Stimulated activated CD4-positive, alpha-beta T cell treated with anti-CD3 and anti-CD28 coated beads, Interleukin-12 subunit alpha, Interleukin-12 subunit beta, amount 100 ng/mL, for 48 hours (primary cell): ENCODE measurements at places on chromosomes 4 and X.

DNA sequence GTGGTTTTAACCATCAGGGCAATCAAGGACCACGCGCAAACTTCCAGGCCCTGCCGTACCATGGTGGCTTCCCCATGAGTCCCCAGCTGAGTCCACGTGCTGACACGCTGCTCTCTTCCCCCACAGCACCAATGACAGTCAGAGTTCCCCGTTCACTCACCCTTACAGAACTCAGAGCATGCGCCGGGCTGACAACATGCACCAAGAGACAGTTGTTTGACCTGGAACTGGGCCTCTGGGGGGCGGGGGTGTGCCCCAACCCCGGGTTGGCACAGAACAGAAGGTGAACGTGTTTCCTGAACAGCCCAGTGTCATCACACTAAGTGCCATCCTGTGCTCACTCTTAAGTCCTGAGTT, 29.4 kb downstream of the IRF2 start:
- no peak for DNase-seq

GRCh38 chr4:95979961-95980876, 140.3 kb downstream of the PDHA2 start:
- no peak for DNase-seq

- DNase-seq, result no peak
Measured at GRCh38 chr4:181478656-181479055, 764.5 kb upstream of the TENM3 start.

DNA sequence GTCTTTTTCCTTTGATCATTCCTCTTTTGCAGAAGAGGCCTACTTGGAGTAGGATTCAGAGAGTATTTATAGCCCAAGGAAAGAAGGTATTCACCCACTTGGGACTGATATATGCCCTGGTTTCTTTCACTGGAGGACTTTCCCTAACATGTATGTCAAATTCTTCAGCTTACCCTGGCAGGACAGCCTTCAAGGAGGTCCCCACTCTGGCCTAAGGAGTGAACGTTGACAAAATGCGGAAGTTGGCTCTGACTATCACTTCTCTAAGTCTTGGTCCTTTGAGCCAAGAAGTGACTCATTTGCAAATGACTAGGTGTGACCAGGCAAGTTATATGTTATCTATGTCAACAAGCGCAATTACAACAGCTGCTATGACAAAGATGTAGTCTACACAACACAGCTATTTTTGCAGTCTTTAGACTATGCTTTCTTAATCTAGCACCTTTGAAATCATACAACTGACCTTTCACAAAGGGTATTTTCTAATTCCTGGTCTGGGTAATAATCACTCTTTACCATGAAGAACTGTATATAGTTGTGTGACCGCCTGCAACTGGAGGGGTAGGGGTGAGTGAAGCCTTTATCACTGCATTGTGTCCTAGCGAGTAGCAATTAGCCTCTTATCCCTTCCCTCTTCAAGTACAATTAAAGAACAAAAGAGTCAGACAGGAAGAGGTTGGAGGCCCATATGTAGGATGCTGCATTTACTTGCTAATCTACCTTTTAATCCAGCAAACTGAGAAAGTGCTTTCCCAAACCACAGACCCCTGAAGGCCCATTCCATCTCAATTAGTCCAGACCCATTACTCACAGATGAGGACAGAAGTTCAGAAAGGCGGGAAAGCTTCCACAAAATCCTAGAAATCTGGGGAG, 50.1 kb downstream of the RASGEF1B start:
- no peak for DNase-seq

DNA sequence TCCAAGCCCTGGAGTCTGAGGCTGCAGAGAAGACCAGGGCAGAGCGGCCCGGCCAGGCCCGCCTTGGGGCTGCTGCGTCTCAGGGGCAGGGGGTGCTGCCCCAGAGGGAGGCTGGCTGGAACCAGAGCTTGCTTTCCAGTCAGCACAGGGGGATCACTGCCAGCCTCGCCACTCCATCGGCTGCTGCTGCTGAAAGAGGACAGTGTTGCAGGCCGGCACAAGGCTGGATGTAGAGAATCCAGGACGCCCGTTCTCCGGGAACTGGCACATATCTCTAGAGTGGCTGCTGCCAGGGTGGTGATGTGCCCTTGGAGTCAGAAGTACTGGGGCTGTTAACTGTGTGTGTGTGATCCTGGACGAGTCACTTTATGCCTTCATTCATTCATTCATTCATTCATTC, 31.9 kb upstream of the SORCS2 start:
- DNase-seq, result no peak

- no peak for DNase-seq
Measured at GRCh38 chr4:159010563-159011260, 92.2 kb upstream of the RAPGEF2 start.

DNA sequence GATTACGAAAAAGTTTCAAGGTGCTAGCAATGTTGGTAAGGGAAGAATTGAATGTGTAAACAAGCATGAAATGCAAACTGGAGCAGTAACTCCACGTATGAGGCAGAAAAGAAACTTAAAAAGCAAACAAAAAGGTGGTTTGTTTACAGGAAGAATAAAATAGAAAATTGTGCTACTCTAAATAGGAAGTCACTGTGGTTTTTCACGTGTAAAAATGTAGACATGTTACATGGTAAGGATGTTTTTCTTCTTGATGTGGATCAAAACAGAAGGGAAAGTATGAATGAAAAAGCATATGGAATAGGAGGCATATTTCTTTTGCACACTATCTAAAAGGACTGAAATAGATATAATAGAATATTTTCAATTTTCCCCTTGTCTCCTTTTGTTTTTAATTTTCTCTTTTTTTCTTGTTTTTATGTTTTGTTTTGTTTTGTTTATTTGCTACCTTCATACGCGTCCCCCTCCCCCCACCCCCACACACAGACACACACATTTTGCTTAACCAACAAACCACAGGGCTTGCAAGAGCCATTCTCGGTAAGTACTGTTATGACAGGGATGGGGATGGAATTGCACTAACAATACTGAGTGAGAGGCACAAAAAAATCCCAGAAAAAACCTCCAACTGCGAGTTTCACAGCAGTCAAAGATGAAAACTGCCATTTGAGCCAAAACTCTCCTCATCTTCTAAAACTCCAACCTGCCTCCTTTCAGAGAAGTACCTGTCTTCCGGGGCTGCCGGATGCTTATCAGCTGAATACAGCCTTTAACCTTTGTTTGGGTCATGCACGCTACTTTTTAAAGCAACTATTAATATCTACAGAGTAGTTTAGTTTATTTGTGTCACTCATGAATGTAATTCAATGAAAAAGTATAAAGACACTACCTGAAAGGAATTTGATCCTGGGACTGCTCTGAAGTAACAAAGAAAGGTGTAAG, 135.8 kb downstream of the IL15 start:
- DNase-seq, result no peak

DNA sequence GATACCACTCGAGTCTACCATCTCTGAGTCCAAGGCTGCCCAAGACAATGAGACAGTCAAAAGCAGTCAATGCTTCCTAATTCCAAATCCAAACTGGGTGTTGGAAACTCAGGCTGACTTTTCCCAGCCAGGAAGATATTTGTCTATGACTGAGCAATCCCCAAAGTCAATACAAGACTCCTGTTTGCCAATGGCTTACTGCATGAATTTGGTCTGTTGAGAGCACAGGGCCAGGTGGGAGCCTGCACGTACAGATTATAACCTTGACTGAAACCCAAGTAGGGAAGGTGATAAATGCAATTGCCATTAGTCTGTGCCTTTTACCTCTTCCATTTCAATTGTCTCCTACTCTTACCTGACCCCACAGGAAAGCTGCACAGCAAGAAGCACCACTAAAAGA, 72.6 kb upstream of the PPARGC1A start:
- no peak for DNase-seq

DNA sequence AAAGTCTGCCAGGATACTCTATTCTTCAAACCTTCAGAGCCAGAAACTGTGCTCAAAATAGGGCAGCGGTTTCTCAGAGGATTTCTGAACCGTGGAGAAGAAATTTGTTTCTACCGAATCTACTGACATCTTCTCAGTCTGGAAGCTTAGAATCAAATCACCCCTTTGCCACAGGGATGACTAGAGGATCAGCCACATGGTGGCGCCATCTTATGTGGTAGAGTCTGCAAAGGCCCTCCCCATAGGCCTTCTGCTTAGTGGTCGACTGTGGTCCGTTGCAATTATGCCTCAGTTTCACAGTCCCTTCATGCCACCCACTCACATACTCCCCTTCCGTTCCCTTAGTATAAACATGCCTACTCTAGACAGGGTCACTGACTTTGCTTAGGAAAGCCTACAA, 680.7 kb upstream of the SPANXN1 start:
- no peak for DNase-seq

DNA sequence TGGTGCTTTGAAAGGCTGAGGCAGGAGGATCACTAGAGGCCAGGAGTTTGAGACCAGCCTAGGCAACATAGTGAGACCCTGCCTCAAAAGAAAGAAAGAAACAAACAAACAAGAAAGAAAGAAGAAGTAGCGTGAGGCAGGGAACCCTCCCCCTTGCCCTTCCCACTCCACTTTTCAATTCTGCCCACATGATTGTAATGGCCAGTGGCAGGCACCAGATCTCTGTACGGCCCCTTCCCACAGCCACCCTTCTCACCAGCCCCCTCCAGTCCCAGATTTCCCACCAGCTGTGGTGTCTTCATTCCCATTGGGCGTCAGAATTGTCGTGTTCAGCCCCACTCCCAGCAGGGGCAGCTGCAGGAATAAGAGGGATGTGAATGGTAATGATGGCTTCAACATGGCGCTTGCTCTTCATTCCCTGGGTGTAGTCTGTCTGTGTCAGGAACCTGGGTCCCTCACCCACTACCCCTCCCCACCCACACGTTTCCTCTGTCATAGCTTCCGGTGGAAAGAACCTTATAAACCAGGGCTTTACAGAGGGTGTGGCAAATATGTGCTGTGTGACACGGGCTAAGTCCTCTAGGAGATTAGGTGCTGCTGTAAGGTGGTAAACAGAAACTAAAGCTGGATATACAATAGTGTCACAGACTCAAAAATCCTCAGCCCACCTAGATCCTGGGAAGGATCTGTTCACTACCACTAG, at the start of gene IL2RG:
Gene IL2RG, minus strand, starts transcription at position 437 of the 703 bp plus-strand sequence. Its CDS starts 38 bp downstream, at position 399.
- DNase-seq, result peak; percentile 82

DNA sequence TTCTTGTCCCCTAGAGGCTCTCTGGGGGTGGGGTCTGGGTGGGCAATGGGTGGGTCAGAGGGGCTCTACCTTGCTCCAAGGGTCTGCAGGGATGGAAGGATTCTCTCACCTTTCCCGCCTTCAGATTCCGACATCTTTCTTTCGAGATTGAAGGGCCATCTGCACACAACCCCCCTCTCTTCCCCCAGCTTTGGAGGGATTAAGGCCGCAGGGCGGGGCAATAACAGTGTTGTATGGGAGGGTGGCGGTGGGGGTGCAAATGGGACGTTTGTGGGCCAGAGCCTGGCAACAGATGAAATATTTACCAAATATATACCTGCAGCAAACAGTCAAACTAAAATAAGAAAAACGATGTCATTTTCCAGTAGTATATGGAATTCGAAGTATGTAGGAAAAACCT, at the start of gene CACNA1F:
Gene CACNA1F, minus strand, starts transcription at position 165 of the 400 bp plus-strand sequence. Its CDS starts 31 bp downstream, at position 134.
- DNase-seq, result no peak

GRCh38 chr4:5969777-5970176, 48.5 kb downstream of the C4orf50 start:
- no peak for DNase-seq

DNA sequence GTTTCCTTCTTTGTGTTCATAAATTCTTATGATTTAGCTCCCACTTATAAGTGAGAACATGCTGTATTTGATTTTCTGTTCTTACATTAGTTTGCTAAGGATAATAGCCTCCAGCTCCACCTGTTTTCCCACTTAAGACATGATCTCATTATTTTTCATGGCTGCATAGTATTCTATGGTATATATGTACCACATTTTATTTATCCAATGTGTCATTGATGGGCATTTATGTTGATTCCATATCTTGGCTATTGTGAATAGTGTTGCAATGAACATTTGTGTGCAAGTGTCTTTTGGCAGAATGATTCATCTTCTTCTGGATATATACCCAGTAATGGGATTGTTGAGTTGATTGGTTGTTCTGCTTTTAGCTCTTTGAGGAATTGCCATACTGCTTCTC, 1234.8 kb downstream of the ADGRL3 start:
- DNase-seq, result no peak

GRCh38 chr4:5890063-5890727, 2.7 kb downstream of the CRMP1 start:
- DNase-seq, result no peak

- DNase-seq, result no peak
Measured at GRCh38 chrX:13899607-13900006, 82.7 kb upstream of the GPM6B start.
